ENCODE measurements at places on chromosomes 6 and 20.

GRCh38 chr6:45327956-45328522 is at the start of gene RUNX2:
TSS of gene RUNX2 (plus strand) at chr6:45328330. CDS start at chr6:45328727, 397 bp downstream.
- peak; percentile 59 for DNase-seq

- no peak for DNase-seq
Observed at GRCh38 chr6:152117156-152118133, 310.0 kb downstream of the ESR1 start.

- no peak for DNase-seq
Observed at GRCh38 chr6:127464161-127464880, 5.1 kb upstream of the KIAA0408 start.

DNA sequence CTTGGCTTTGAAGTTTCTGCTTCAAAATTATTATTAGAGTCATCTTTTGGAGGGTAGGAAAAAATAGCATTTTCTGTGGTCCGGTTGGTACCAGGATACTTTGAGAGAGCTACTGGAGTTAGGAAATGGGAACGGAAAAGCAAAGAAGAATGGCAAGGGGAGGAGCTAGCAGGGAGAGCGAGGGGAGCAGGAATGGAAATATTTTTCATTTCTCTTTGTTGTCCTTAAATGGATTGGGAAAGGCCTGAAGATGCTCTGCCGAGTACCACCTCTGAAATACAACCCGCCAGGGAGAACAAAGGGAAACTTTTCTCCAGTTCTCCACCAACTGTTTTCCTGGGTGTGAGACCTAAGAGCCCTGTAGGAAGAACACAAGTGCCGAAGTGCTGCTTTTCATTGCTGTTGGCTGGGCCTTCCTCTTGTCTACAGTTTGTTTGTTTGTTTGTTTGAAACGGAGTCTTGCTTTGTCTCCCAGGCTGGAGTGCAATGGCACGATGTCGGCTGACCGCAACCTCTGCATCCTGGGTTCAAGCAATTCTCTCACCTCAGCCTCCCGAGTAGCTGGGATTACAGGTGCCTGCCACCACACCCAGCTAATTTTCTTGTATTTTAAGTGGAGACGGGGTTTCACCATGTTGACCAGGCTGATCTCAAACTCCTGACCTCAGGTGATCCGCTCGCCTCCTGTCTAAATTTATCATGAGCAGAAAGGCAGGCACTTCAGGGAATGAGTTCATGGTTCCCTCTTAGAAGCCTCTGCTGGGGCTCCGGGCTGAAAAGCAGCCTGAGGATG is 3.5 kb upstream of the TRAF3IP2 start:
- no peak for DNase-seq

DNA sequence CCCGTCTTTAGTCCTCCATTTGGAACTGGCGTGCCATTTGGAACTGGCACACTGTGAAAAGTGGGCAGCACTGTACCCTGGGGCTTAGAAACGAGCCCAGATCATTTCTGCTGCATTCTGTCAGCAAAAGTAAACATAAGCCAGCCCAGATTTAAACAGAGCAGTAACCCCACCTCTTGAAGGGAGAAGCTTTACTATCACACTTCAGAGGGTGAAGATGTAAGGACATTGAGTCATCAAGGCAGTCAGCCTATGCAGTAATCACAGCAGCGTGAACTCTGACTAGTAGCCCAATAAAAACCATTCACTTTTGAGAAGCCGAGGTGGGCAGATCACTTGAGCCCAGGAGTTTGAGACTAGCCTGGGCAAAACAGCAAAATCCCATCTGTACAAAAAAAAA is 216.9 kb downstream of the EYA2 start:
- DNase-seq = no peak
